ENCODE measurements at places on chromosomes 13 and 19.

DNA sequence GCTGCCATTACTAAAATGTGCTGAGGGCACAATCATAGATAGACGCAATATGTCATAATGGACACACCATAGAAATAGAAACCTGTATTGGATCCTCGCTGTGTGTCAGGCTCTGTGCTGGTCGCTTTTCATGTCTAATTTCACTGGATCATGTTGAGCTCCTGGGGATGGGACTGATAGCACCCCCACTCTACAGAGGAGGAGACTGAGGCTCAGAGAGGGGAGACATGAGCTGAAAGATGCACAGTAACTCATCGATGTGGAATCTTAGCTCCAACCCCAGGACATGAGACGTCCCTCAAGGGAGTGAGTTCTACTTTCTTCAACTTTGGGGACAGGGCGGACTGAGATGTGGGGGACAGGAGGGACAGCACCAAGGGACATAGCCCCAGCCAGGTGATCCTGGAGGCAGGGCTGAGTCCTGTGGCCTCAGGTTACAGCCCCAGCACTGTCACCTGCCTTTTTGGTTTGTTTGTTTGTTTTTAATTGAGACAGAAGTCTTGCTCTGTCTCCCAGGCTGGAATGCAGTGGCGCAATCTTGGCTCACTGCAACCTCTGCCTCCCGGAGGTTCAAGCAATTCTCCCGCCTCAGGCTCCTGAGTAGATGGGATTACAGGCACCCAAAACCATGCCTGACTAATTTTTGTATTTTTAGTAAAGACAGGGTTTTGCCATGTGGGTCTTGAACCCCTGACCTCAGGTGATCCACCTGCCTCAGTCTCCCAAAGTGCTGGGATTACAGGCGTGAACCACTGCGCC is 6.6 kb upstream of the GIPC1 start:
- DNase-seq: no peak

DNA sequence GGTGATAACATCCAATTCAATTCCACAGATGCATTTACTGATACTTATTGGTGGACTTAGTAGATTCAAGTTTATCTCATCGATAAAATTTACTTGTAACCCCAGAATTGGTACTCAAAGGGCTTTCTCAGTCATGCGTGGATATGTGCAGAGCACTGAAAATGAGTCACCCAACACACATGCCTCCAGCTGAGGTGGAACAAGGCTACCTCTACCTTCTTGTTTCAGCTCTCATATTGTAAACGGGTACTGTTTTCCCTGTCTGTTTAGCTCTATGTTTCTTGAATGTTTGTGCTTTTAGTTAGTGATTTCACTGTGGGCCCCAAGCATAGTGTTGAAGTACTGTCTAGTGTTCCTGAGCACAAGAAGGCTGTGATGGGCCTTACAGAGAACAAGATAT is 1.5 kb downstream of the LRRC63 start:
- no peak for DNase-seq

DNA sequence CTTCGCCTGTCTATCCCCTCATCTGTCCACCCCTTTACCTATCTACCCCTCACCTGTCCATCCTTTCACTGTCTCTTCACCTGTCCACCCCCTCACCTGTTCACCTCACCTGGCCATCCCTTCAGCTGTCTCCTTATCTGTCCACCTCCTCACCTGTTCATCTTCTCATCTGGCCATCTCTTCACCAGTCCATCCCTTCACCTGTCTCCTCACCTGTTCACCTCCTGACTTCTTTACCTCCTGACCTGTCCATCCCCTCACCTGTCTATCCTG is 13.2 kb upstream of the KANK2 start:
- no peak for DNase-seq

GRCh38 chr13:20927596-20928257 is 25.2 kb upstream of the XPO4 start:
- DNase-seq: no peak

- no peak for DNase-seq
Observed at GRCh38 chr19:30320916-30321315, 51.3 kb upstream of the ZNF536 start.

DNA sequence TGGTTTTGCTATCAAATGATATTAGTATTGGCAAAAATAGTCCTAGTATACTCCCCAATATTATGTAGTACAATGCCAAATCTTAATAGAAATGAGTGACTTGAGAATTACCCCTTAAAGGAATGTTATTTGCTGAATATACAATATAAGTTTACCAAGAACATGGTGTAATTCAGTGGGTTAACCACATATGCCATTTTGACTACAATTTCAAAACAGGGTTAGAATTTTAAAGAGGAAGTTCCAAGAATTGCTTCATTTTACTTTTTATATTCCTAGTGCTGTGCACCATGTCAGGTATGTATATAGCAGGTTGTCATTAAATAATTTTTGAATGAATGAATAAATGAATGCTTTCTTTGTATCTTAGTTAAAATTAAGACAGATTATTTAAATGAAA is 66.3 kb downstream of the LMO7 start:
- peak; percentile 86 for DNase-seq

DNA sequence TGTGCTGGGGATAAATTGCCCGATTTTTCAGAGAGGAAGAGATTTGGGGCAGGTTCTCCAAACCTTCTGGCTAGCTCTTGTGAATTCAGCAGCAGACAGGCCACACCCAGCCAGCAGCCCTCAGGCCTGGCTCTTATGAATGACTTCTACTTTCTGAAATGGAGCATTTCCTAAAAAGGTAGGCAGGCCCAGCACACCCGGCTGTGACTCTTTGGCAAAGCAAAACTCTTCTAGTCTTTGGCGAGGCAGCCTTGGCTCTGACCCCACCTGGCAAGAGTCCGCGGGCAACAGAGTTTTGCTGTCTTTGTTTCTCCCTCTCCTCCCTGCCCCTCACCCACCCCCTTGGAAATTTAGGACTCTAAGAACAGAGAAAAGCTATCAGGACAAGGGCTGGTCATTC is 221.2 kb downstream of the ZNF536 start:
- no peak for DNase-seq

DNA sequence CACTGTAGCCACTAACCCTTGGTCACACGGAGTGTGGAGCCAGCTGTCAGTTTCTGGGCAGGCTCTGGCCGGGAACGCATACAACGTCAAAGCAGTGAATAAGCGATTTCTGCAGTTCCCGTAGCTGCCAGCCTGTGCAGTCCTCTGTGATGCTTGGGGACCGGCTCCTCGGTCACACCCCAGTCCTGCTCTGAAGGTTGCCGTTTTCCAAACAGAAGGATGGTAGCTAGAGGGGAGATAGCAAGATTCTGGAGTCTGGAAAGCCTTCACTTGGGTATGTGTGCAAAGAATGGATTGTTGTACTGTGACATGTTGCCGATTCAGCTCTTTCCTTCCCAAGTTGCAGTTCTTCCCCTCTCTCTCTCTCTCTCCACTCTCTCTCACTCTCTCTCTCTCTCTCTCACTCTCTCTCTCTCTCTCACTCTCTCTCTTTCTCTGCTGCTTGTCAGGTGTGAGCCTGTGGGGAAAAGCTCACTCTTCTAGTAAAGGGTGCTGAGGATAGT is 38.7 kb upstream of the C1QTNF9 start:
- peak; percentile 56 for DNase-seq

DNA sequence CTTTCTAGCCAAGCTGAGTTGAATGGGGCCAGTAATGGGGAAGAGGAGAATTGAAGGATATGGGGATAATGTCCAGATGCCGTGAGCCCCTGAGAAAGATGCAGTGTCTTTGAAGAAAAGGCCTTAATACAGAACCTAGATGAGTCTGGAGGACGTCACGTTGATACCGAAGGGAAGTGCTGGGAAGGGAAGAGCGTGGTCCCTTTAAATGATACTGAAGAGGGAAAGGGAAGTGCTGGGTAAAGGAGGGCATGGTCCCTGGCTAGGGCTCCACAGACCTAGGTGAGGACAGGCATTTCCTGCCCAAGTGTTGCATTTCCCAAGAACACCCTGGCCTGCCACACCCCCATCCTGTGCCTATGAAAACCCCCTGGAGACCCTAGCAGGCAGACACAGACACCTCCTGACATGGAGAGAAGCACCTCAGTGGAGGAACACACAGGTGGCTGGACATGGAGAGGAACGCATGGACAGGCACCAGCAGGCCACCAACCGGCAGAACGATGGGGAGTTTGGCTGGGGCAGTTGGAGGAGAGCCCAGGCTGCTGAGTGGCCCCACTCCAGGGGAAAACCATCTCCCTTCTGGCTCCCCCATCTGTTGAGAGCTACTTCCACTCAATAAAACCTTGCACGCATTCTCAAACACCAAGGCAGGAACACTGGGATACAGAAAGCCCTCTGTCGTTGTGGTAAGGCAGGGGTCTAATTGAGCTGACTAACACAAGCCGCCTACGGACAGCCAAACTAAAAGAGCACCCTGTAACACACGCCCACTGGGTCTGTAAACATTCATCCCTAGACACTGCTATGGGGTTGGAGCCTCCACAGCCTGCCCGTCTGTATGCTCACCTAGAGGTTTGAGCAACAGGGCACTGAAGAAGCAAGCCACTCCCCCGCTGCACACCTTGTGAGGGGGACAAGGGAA is 34.9 kb upstream of the POMP start:
- no peak for DNase-seq

DNA sequence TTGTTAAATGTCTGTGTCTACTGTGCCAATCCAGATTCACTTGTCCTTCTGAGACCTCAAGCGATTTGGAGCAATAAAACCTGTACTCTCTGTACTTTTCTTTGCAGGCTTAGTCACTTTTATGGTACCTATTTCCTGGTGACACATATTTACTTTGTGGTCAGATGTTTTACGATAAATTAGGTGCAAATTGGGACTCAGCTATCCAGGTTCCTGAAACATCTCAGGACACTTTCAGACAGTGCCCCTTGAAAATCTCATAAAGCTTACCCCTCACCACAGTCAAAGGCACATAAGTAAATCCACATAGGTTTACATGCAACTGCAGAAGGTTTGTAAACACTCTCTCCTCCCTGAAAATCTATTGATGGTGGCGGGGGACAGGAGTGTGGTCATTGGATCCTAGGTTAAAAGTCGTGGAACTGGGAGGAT is 438.8 kb downstream of the EFNB2 start:
- no peak for DNase-seq

- DNase-seq: no peak
Observed at GRCh38 chr13:23709536-23709935, 139.3 kb downstream of the TNFRSF19 start.

- DNase-seq: no peak
Observed at GRCh38 chr19:8491574-8491973, 10.9 kb downstream of the PRAM1 start.

GRCh38 chr19:48203222-48203793 is 32.8 kb downstream of the ZSWIM9 start:
- no peak for DNase-seq

- DNase-seq: no peak
Observed at GRCh38 chr13:111859354-111860230, 207.4 kb upstream of the SOX1 start.

GRCh38 chr19:52248241-52248640 is 21.1 kb upstream of the ZNF766 start:
- no peak for DNase-seq

DNA sequence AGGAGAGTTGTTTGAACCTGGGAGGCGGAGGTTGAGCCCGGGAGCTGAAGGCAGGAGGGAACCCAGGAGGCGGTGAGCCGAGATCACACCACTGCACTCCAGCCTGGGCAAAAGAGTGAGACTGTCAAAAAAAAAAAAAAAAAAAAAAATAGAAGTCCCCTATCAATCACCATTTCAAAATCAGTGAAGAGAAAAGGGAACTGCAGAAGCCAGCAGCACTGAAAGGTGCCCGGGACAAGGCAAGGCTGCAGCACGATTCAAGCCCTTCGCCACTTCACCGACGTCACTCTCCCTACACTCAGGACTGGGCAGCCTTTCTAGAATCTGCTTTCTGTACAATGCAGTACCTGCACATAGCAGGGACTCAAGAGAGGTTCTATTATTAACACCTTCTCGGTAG is 21.9 kb upstream of the USP12 start:
- no peak for DNase-seq

DNA sequence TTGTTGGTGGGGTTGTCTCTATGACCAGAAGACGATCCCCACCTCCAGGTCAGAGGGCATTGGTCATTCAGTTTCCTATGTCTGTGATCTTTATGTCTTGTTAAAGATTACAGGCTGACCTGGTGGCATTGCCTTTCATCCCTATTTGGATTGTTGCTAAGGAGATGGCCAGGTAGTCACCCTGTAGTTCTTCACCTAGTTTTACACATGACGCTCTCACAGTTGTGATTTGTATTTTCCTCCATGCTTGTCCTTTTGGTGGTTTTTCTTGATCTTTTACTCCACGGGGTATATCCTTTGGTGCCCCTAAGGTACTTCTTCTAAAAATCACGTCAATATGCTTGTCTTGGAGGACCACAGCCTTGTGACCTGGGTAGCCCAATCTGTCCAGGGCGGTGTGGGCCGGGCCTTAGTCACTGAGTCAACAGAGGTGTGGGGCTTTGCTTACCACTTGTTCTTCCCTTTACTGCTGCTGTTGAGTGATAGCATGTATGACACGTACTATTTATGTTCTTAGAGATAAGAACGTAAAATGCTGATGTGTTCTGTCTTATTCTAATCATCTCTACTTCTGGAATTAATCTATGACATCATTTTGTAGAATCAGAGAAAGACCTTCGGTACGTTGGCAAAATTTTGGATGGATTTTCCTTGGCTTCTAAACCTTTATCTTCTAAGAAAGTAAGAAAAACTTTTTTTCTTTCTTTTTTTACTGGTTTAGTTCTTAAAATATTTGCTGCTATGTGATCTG is 20.1 kb downstream of the GPATCH1 start:
- no peak for DNase-seq

GRCh38 chr19:10998666-10999065 is 37.8 kb downstream of the SMARCA4 start:
- no peak for DNase-seq

DNA sequence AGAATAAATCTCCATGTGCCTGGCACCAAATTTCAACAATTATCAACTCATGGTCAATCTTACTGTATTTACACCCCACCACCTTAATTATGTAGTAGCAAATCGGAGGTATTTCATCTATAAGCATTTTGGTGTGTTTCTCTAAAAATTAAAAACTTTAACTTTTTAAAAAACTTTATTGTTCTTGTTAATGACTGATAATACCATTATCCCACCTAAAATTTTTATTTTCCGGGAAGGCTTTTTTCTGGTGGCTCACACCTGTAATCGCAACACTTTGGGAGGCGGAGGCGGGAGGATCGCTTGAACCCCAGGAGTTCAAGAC is 453 bp upstream of the PDCD2L start:
- no peak for DNase-seq

GRCh38 chr13:102040812-102041211 is 361.0 kb downstream of the FGF14 start:
- DNase-seq: no peak

DNA sequence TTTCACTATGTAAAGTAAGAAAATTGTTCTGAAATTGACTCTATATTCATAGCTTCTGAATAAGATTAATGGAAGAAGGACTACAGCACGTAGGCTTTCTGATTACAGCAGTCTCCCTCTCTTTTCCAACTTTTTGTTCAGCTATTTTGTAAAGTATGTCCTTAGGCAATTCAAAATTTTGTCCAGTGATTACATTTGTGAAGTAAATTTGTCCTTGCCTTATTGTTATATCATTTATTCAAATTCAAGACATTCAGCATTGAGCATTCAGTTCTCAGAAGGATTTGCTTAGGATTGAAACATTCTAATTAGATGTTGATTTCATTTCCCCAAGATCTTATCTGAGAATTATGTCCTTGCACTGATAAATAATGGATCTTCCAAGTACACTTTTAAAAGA is 76.6 kb downstream of the WDFY2 start:
- DNase-seq: no peak

- DNase-seq: no peak
Observed at GRCh38 chr13:97249093-97249795, 27.1 kb downstream of the MBNL2 start.
